ENCODE measurements at places on chromosomes 1 and 21. TPM values are rescaled to one million over a fixed set of nuclear protein-coding genes. Genes with fewer than 3 reads are reported as not detected.
A peak's percentile ranks its signal among the peaks of the same experiment; 100 is the strongest.

DNA sequence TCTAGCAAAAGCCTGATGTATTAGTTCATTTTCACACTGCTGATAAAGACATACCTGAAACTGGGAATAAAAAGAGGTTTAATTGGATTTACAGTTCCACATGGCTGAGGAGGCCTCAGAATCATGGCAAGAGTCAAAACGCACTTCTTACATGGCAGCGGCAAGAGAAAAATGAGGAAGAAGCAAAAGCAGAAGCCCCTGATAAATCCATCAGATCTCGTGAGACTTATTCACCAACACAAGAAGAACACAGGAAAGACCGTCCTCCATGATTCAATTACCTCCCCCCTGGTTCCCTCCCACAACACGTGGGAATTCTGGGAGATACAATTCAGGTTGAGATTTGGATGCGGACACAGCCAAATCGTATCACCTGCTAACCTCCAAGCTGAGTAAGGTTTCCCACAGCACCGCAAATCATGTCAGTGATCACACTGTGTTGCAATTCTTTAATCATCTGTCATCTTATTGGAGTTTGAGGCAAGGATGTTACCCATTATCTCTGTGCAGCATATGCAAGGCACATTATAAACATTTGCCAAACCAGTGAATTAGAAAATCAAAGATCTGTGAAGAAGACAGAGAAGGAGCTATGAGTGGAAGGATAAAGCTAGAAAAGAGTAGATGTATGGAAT is 128.5 kb downstream of the ZNF281 start:
- no peak for DNase-seq

DNA sequence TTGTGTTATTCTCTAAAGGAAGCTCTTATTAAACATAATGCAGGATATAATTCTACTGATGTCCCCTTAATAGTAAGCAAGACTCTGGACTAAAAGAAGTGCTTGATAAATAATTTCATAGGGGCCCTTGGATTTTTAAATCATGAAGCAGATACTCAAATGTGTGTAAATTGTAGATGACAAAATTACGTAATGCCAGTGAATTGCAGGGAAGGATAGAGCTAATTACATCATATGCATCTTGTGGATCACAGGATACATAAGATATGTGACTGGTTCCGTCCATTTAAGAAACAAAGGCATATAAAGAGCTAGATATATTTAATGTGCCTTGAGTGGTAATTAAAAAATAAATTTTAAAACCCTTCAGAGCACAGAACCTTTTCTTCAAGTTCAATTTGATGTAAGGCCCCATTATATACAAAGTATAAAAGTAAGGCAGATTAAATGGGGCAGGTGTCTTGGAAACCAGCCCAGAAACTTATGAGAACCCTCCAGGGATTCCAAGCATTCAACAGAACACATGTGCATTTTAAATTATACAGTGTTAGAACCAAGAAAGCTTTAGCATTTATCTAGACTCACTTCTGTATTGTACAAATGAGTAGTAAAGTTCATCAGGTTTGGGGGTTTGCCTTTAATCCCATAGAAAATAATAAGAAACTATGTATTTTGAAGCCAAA is 190.4 kb downstream of the NCAM2 start:
- DNase-seq: no peak

GRCh38 chr1:30734106-30734505 is 10.7 kb upstream of the MATN1 start:
- no peak for DNase-seq

DNA sequence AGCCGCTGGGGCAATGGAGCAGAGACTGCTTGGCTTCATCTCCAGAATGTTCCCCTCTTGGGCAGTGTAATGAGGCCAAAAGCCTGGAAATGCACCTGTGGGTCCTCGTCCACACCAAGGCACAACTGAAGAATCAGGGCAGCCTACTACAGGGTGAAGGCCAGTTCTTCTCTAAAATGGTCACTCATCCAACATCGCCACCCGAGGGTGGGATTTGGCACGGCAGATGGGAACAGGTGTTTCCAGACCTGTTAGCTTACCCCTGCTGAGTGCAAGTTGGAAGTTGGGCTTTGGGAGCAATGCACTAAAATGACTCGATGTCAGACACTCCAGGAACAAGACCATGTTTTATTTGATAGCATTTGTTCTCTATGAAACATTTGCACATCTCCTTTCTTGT is 543.7 kb downstream of the NPHP4 start:
- DNase-seq: no peak

- no peak for DNase-seq
Measured at GRCh38 chr1:206800411-206800810, 28.1 kb upstream of the IL10 start.

Gene KRTAP19-5
- not detected for total RNA-seq

Gene CFHR3
- not detected for total RNA-seq

DNA sequence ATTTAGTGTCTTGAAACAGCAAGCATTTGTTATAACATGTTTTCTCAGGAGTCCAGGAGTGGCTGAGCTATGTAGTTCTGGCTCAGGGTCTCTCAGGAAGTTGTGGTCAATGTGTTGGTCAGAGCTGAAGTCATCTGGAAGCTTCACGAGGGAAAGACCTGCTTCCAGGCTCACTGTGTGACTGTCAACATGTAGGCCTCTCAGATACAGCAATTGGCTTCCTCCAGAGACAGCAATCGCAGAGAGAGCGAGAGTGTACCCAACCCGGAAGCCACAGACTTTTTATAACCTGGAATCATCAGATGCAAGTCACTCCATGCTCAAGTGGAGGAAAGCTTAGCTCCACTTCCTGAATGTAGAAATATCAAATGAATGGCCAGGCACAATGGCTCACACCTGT is 40.9 kb downstream of the TNFRSF9 start:
- no peak for DNase-seq

DNA sequence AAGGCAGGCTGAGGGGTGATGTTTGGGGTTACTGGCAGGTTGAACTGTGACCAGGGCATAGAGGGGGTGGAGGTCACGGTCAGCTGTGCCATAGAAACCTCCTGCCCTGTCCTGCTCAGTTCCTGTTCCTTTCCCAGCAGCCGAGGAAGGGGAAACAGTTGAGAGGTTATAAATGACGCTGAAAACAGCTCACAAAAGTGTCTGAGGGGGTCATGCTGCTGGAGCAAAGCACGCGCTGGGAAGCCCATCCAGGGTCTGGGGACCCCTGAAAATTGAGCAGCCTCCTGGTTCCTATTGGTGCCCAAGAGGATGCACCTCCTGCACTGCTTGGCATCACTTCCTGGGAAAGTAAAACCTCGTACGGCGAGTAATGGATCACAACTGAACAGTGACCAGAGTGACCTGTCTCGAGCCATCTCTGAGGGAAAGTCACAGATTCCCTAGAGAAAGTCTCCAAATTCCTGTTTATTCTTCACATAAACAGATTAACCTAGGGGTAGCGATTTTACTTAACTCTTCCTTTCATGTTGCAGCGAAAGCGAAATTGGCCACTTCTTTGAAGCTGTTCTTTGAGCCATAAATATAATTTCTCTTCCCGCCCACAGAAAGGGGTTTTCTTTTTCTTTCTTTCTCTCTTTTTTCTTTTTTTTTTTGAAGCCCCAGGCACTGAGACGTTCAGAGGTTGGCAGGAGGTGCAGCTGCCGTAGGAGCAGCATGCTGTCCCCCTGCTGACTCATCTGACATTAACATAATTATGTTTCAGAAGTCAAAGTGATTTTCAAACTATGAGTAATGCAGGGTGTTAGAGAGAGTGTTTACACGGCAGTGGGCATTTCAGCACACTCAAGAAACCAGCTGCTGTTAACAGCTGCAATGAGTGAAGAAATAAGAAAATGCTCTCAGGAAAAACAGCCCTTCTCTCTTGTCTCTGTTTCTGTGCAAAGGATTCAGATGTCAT is 41.8 kb upstream of the ATF3 start:
- peak; percentile 65 for DNase-seq

DNA sequence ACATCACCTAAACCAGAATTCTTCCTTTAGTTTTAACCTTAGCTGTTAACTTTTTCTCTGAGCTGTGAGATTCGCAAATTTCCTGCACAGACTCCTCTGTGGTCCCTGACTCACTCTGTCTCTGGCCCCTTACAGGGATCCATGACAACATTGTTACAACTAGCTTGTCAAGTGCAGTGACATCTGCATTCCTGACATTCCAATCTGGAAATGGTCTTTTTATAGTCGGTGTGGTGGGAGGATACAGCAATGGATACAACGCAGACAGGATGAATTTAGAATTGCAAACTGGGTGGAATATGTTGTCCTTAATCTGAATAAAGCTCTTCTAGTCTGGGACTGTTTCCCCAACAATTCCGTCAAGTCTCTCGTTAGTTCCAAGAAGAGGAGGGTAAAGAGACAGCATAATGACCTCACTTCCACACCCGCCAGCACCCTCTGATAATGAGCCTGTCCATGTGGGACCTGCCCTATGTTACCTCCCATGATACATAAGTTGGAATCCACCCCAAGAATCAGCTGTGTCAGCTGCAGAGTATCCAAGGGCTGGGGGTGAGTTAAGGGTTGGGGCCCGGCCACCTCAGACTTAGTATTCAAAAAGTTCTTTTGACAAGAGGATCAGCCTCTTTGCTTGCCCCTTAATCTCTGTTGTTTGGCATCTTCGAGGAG is 49.4 kb downstream of the ILDR2 start:
- DNase-seq: no peak

DNA sequence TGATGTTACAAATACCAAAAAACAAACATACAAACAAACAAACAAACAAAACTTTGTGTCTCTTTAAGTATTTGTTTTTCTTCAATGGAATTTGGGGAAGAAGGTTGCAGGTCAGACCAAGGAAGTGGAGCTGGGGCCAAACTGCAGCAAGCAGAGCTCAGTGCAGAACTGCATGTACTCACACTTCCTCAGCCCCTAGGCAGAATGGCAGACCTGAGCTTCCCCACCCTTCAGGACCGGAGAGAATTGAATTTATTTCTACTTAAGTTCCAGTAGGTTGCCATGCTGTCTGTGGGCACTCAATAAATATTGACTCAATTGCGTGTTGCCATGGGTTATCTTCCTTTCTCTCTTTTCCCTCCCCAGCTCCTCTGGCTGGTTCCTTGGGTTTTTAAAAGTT is 173.6 kb downstream of the PTGER3 start:
- DNase-seq: no peak

Gene EPHB2
- total RNA-seq: 6.8 TPM

- DNase-seq: no peak
Measured at GRCh38 chr1:72845381-72845780, 563.0 kb upstream of the NEGR1 start.

DNA sequence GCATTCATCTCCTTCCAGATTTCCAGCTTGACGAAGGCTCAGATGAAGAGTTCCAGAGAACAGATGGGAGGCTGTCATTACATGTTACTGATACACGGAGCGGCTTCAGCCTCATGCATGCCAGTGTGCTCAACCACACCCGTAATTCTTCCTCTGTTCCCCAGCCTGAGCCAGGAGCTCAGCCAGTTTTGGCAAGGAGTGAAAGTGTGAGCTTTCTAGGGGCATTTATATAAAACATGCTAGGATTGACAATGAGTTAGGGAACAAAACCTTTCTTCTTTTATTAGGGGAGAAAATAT is 290.4 kb upstream of the PLXNA2 start:
- no peak for DNase-seq

Gene LRRC39
- total RNA-seq: 2.8 TPM

DNA sequence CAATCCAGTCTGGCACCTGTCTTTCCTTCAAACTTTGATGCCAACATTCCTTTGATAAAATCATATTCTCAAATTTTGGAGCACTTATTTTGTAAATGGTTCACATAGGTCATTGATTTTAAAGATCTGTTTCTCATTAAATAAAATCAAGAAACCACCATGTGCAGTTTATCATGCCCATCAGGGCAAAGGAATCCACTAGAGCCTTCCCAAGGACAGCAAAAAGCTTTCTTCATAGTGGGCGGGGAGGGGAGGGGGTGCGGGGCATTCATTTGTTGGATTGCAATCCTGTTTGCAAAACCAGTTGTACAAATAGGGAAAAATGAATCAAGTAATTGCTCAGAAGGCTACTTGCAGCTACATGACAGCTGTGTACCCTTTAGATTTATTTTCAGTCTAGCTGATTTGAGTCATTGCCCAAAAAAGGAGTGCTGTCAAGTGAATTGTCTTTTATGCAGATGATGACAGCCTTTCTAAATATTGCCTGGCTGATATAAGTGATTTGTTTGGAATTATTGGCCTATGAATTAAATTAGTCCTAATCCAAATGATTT is 23.0 kb downstream of the LRRC8B start:
- DNase-seq: no peak

Gene KIF17
- total RNA-seq: 9.5 TPM

DNA sequence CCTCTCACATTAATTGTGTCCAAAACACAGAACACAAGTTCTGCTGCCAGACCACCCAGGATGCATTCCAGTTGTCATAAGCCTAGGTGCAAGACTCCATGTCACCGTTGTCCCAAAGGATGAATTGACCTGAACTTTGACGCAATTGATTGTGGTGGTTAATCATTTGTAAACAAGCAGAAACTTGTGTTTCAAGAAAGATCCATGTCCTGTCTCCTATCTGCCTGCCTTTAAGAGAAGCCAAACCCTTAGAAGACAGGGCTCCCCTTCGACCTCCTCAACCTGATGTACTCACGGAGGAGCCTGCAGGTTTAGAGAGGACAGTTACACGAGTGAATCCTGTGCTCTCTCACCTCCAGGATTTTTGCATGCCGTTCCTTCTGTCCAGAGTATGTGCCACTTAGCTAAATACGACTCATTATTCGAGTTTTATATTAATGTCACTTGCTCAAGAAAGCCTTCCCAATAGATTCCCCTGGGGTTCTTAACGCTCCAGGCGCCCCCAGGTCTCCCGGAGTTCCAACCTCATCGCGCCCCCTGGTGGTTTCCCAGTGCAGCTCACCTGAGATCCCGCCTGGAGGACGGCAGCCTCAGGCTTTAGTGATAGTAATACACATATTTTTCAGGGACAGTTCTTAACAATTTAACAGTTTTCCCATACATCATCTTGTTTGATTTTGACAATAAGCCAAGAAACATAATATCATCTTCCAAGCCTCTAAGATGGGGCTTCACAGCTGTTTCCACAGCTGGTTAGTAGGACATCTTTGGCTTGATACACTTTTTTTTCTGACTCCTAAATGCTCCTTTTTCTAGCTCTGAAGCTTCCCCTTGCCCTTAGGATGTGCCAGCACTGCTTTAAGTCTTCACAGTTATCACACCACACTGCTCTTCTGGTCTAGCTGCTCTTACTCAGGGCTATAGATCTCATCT is 2.4 kb upstream of the C8B start:
- peak; percentile 24 for DNase-seq

DNA sequence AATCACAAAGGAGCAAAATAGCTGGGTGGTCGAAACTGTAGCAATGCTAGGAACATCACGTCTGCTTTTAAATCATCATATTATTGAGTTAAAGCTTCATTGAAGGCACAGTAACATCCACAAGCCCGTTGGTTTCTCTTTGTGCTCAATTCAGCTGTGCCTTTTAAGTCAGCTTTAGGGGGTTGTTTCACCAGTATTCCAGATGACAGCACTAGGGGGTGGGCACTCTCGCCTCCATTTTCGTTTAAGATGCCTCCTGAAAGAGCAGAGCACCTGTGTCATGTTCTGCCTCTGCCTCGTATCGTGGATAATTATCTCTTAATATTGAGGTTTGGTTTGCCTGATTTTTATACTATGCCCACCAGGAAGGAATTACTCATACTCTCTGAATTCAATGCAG is 139.8 kb upstream of the PTBP2 start:
- no peak for DNase-seq
